ENCODE measurements at places on chromosomes 7 and 10. TPM values are rescaled to one million over a fixed set of nuclear protein-coding genes. Genes with fewer than 3 reads are reported as not detected.

DNA sequence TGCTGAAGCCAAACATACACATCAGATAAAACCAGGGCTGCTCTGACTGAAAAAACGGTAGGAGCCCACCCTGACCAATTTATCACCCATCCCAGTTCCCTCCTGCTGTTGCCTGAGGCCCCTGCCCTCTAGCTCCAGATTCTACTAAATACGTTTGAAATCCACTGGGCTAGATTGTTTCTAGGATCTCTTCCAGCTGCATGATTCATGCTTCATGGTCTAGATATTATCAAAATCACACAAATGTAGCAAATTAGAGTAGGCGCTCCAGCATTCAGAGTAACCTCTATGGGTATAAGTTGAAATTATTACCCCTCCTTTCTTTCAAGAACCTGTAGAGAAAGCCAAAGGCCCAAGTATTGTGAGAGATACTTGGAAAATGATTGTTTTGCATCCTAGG lies 151.2 kb upstream of the FAM13C start:
- no peak for DNase-seq

DNA sequence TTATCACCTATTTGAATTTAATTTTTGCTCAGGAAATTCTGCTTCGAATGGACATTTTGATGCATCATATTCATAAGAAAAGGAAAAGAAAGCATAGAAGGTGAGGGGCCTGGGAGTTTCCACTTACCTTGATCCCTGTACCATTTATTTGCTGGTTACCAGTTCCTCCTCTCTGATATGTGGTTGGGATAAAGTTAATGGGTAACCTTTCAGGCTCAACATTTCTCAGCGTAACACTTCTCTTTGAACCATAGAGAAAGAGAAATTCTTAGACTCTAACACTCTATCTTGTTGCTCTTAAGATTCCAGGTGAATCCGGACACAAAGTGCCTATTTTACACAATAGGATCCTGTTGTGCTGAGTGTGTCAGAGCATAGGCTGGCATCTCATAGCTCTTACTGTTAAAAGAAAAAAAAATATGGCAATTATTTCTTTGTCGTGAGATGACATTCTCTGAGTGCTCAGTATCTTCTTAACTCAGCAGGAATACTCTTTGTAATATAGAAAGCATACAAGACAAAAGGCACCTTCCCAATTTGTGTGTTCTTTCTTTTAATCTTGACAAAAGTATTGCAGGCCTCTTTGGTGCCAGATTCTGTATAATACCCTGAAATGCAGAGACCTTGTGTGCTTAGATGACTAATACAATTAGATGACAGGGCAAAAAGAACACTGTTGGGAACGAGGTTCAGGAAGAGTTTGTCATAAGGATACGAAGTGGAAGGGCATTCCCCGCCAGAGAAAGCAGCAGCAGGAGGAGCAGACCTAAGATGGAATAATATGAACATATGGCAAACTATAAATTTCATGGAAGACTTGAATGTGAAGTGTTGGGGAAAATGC lies 689.6 kb downstream of the NRG3 start:
- no peak for DNase-seq

DNA sequence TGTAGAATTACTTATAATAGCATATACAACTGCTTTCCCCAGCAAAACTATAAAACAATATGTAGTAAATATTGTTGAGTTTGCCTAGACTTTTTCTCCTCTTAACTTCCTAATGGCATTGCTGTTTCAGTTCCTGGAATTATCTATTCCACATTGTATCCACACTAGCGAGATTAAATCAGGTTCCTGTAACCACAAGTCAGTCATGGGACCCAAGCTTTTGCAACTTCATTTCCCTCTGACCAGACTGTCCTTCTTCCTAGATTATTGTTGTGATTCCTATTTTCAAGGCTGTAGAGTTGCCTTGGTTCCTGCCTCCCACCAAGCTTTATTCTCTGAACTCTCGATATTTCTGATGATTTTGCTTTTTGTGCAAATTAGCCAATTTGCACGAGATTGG lies 173.3 kb upstream of the ZNF804B start:
- DNase-seq, result no peak

GRCh38 chr10:49327036-49327813 lies 28.3 kb downstream of the C10orf71 start:
- DNase-seq, result no peak

DNA sequence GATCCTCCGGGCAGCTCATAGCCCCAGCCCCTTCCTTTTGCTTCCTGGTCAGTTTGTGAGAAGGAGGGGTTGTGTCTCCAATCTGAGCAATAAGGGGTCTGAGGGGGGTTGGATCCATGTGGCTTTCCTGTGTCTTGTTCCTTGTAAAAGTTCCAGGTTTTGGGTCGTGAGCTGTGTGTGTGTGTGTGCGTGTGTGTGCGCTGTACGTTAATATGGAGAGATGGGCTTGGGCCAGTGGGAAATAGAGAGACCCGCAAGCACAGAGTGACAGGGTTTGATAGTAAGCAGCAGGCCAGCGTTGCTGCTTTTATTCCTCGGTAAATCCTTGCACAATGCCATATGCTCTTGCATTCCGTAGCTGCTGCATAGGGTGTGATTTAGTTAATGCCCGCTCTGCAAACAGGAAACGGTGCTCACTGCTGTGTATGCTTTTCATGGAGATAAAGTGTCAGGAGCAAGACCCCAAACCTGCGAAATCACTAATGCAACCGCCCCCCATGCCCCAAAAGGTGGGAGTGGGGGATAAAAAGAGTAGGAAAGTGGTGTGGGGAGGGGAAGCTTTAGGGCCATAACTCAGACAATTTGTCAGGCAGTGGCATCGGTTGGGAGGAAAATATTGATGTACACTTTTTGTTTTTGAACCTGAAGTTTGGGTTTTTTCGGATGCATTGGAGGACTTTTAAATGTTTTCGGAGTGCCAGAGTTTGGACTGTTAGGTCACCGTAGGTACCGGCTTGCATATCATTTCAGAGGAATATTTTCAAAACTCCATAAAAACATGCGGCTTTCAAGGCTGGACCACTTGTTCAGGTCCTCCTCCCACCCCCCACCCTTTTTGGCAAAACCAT lies 108.7 kb downstream of the TCF7L2 start:
- DNase-seq, result no peak

- DNase-seq, result no peak
These were observed 78.7 kb downstream of the FEZF1 start for GRCh38 chr7:122225874-122226273.

DNA sequence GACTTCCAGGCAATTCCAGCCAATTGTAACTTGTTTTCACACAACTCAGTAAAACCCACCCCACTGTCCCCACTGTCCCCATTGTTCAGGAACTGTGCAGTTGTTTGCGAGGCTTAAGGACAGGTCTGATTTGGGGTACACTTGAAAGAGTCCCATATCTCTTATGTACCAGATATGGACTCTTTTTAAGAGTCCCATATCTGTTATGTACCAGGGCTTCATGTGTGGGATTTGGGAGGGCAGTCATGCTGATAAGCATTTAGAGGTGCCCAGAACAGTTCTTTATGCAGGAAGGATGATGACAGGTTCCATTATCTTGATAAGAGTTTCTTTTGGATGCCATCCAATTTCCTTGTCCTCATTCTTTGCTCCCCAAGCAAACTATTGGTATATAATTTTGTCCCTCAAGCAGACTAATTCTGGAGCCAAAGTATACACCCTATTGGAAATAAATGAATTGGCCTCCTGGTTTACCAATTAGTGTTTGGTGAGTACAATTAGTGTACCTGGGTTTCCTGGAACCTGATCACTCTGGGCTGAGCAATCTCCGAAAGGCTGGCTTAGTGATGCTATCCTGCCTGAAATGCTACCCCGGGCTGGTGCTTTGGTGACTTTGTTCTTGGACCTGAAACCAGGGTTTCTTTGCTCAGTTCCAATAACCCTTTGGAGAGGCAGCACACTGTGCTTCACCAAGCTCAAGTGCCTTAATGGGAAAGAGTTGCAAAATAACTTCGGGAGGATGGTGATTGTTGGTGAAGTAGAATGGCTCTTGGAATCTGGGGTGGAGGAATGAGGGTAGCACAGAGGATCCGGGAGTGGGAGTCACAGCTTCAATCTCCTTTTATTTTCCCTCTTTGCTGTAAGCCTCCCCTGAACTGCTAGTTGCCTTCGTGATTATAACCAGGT lies 6.2 kb upstream of the DMBT1 start:
- no peak for DNase-seq

- no peak for DNase-seq
These were observed 6.8 kb upstream of the MSMB start for GRCh38 chr10:46052791-46053375.

- DNase-seq, result no peak
These were observed 163.7 kb upstream of the AHR start for GRCh38 chr7:17134786-17135185.

DNA sequence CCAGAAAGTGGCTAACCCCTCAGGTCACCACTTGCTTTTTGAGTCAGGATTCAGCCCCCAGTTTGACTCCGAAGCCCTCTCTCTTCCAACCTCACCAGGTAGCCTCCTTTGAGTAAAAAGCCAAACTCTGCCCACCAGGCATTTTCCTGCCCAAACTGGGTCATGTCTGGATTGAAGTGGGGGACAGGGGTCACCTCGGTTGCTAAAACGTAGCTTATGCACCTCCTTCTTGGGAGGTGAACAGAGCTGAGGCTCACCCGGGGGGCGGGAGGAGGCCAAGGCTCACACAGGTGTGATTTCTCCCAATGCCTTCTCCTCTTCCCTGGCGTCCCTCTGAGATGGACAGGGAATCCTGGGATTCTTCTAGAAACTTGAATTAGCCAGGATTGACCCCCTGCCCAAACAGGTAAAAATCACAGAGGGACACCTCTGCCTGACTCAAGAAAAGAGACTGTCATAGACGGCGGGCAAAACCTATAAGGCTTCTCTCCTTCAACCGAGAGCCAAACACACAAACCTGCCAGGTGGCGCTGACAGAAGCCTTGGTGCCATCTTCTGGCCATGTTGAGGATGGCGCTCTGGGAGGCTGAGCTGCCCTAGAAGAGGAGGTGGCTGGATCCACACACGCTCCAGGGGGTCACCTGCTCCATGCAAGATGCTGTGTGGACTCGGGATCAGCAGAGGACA lies 51.6 kb downstream of the PRLHR start:
- DNase-seq, result no peak

DNA sequence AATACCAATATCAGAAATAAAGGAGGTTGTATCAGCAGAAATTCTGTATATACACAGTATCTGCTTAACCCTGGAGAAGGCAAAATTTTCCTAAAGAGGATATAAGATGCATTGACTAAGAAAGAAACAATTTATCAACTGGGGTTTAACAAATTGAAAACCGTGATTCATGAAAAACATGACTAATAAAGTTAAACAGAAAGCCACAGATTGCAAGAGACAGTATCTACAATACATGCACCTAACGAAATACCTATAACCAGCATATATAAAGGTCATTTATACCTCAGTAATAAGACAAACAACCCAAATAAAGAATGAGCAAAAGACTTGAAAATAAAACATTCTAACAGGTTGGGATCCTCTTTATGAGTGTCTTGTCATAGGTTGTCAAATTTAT lies 101.8 kb downstream of the IQUB start:
- no peak for DNase-seq

Gene FZD8
- polyA plus RNA-seq, result 13.1 TPM

Gene PTPRZ1
- polyA plus RNA-seq, result 6.3 TPM

Gene C10orf53
- not detected for polyA plus RNA-seq

Gene OR2A12
- polyA plus RNA-seq, result 0.07 TPM

Gene MMD2
- polyA plus RNA-seq, result 0.09 TPM
